Dorsolateral prefrontal cortex (tissue), 122 donors: ENCODE measurements at places on chromosomes 7 and 10.

GRCh38 chr7:28029051-28029450, 151.5 kb downstream of the JAZF1 start:
- no peak for DNase-seq

- no peak for DNase-seq
Measured at GRCh38 chr10:63241841-63242281, 108.7 kb downstream of the NRBF2 start.

- no peak for DNase-seq
Measured at GRCh38 chr10:3980660-3981059, 195.7 kb upstream of the KLF6 start.

DNA sequence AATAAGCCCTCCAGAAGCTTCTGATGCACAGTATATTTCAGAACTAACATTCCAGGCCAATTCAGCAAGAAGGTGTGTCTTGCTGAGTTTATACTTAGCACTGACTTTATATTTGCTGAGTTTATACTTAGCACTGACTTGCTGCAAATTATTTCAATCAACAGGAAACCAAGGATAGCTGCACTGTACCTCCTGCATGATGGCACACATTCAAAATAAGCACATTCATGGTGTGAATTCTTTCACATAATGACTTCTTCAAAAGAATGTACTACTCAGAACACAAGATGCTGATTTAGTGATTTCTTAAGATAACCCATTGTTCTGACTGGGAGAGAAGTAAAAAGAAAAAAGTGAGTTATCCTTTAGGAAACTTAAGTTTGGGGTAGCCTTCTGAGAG, 52.0 kb downstream of the JAZF1 start:
- DNase-seq, result no peak

GRCh38 chr10:60315311-60315710, 74.4 kb downstream of the ANK3 start:
- no peak for DNase-seq

DNA sequence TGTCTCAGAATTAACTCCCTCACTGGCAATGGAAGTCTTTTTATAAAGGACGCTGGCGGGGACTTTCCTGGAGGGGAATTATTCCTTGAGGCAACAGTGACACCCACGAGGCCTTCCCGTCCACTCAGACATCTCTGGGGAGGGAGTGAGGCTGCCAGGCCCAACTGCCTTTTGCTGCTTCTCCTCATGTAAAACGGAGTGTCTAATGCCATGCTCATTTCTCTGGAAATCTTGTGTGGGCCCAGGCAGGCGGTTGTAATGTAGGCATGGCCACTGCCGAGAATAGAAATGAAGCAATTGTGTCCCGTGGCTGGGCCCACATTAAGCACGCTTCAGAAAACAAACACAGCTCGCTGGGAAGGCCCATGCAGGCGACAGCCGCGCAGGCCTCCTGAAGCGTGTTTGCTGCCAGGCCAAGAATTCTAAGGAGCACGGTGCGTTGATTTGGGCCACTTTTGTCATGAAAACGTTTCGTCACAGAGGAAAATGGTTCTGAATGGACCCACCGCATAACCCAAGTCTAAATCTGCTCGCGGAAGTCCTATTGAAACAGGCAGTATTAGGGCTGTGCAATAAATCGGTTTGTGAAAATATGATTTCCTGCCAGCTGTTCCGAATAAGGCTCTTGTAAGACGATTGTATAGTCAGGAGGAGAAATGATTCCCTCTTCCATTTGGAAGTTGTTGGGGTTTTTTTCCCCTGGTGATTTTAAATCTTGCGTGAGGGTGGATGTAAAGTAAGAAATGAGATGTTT, 104.2 kb upstream of the CHST15 start:
- peak; percentile 61 for DNase-seq

DNA sequence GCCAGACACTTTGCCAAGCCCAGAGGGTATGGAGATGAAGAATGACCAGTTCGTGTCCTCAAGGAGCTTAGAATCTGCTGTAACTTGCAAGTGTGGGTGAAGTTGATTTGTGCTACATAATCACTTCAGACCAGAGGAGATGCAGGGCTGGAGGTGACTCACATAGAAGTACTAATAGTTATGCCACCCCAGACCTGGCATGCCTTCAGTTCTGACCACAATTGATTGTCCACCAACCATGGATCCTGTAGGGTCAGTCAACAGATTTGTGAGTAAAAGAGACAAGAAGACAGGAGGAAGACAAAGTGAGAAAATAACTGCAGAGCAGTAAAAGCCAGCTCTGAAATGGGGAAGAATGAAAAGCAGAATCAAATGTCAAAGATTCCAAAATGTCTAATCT, 51.2 kb upstream of the BMPER start:
- no peak for DNase-seq

- DNase-seq, result no peak
Measured at GRCh38 chr10:11245095-11245479, 227.4 kb downstream of the CELF2 start.

DNA sequence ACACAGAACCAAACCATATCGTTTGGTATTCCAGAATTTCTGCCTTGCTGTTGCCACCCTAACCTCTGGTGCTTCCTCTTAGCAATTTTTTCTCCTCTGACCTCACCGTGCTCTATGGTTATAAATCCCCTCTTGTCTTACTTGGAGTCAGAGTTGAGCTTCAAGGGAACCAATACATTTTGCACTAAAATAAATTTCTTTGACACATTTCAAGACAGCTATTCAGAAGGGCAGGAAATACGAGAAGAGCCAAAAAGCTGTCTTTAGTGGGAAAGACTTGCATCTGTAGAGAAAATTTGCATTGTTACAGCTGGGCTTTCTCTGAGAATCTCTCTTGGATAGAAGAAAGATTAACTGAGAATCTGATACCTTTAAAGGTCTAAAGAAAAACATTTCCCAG, 14.5 kb upstream of the AKR1C2 start:
- no peak for DNase-seq

- no peak for DNase-seq
Measured at GRCh38 chr10:119341459-119342301, 134.3 kb downstream of the GRK5 start.
